ENCODE measurements at places on chromosomes 6 and 20.

DNA sequence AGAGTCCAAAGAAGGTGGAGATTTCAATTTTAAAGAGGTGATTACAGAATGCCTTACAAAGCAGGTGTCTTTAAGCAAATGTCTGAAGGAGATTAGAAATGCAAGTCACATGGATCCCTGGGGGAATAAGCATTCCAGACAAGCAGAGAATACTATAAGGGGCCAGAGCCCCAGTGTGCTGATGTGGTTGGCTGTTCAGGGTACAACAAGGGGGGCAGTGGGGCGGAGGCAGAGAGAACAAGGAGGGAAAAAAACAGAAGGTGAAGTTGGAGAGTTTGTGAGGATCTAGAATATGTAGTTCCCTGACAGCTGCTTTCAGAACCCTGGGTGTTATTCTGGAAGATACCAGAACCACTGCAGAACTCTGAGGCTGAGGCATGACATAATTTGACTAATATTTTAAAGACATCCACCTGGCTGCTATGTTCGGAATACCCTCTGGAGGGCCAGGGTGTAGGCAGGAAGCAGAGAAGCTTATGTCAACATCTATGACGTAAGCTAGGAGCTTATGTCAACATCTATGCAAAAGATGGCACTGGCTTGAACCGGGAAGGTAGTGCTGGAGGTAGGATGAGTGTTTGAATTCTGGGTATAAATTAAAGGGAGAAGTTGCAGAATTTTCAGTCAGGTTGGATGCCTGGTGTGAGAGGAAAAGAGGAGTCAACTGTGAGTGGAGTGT is 276.3 kb upstream of the AGPAT4 start:
- DNase-seq, result no peak

- no peak for DNase-seq
These were observed 215.7 kb downstream of the CDC5L start for GRCh38 chr6:44603044-44603686.

- DNase-seq, result no peak
These were observed 104.4 kb downstream of the SMOC2 start for GRCh38 chr6:168545428-168545827.

- DNase-seq, result no peak
These were observed 188.6 kb downstream of the DTNBP1 start for GRCh38 chr6:15474196-15474595.

DNA sequence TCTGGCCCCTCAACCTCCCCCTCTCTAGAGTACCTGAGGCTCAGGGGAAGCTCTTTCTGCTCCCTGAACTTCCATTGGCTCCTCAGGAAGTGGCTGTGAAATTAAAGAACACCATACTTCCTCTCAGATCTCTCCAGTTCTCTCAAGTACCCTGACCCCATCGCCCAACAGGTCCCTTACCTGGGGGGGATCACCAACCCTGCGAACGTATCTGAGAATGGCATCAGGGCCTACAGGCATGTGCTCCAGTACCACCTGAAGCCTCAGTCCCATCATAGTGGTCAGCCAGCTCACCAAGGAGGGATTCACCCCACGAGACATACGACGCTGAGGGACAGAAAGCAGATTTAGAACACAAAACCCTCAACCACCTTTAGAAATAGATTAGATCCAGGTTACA is 11.8 kb downstream of the BAG6 start:
- DNase-seq, result no peak

DNA sequence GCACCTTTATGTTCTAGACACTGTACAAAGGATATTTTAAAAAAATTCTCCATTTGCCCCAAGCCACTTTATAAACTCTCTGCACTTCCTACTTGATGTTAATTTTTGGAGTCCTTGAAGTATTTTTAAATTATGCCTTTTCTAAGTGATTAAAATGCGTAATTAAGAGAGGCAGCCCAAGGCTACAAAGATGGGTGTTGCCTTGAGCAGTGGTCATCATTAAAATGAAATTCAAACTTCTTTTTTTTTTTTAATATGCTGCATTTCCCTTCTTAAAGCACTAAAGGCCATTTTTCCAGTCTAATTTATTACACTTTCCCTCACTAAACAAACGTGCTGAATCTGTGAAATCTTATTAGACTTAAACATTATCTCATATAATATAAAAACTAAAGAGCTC is 102.4 kb downstream of the IMPG1 start:
- no peak for DNase-seq

GRCh38 chr6:30960907-30961673 is 20.3 kb downstream of the MUCL3 start:
- no peak for DNase-seq
